ENCODE measurements at places on chromosomes 11 and 22.

- DNase-seq: no peak
Measured at GRCh38 chr11:113241636-113242054, 72.7 kb upstream of the TTC12 start.

- DNase-seq: no peak
Measured at GRCh38 chr11:90465553-90465952, 242.7 kb upstream of the CHORDC1 start.

DNA sequence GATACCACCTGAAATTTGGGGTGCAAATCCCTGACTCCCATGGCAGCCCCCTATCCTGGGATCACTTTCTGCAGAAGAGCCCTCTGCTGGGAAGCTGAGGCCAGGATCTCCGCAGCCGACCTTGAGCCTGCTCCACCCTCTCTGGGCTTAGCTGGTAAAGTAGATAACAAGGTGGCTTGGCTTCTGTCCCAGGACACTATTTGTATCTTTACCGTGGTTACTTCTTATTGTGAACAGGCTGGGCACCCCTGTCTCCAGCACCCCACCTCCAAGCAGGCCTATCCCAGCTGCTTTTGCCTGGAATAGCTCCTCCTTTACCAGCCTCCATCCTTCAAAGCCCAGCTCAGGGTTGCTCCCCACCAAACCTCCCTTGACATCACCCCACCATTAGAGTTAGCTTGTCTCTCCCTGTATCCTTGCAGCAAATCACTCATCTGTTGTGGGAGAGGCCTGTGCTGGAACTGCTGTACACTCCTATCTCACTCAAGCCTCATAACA lies 35.2 kb upstream of the P2RY2 start:
- DNase-seq: no peak

DNA sequence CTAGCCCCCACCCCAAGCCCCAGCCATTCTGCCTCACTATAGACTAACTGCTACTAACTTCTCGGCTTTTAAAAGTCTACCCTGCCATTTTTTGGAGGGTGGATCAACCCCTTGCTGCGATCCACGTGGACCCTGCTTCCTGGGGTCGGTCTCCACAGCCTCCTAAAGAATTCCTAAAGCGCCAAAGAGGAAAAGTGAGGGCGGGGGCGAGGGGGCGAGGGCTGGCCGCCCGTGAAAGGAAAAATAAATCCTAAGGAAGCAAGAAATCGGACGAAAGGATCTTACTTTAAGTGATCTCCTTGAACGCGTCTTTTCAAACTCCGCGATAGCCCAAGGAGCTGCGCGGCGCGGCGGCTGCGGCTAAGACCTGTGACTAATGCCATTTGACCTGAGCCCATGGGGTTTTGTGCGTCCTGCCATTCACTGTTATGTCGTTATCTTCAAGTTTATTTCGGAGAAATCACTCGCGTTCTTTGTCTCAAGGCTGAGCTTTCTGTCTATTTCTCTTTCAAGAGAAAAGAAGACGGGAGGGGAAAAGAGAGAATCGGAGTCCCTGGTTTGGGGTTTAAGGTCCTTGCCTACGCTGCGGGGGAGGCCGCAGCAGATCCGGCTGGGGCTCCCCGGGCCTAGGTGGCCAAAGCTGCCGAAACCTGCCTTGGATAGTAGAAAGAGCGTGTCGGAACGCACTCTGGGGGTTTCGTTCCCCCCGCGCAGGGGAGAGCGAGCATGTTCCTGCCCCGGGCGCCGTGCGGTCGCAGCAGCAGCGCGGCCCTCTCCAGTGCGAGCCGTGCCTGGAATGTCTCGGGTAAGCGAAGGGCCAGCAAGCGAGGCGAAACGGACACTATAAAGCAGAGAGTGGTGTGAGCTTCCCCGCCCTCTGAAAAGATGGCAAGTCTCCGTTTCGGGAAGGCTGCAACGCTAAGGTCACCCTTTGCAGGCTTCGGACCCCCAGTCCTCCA lies 2.8 kb upstream of the DBX1 start:
- no peak for DNase-seq

DNA sequence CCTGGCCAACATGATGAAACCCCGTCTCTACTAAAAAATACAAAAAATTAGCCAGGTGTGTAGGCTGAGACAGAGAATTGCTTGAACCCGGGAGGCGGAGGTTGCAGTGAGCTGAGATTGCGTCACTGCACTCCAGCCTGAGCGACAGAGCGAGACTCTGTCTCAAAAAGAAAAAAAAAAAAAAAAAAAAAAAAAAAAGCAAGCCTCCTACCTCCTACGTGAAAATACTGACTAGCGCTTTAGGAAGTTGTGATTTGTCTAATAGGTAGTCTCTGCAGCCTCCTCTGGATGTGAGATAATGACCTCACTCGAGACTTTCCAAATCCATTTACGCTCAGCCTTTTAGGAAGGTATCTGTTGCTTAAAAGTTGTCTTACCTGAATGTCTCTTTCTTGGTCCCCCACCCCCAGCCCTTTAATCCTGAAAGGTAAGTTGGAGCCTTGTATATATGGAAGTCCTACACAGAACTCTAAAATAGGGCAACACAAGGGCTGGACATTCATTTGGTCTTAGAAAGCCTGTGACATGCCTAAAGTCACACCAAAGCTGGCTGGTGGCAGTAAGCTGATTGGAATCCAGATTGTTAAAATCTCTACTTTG lies 5.5 kb downstream of the SEPTIN3 start:
- no peak for DNase-seq

DNA sequence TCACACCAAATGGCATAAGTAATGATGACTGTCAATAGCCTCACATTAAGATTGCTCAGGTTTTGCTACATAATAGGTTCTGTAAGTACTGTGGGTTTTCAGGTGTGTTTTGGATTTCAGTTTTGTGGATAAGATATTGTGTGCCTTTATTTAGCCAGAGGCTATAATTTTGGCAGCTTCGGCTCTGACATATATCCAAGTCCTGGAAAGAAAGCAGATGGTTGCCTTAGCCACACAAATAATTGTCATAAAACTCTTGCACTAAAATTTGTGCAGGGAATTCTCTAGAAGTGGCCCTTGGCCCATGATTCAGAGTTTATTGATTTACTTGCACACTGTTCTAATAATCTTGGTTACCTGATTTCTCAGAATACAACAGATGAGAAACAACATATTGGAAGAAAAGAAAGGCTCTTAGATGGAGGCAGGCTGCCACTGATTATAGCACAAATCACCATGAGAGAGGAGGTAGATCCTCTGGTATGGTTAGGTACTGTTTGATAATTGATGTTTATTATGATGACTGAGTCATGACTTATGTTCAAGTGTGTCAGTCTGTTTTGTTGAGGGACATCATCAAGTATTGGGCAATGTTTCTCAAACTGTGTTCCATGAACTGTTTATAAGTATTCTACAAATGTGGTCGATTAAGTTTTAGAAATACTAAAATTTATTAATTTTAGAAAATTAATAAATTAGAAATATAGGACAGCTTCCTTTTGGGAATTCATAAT lies 9.6 kb downstream of the REXO2 start:
- DNase-seq: no peak

GRCh38 chr22:39434721-39435120 lies 22.1 kb upstream of the MGAT3 start:
- DNase-seq: no peak

- no peak for DNase-seq
Measured at GRCh38 chr22:25201557-25202273, 2.1 kb downstream of the CRYBB3 start.

DNA sequence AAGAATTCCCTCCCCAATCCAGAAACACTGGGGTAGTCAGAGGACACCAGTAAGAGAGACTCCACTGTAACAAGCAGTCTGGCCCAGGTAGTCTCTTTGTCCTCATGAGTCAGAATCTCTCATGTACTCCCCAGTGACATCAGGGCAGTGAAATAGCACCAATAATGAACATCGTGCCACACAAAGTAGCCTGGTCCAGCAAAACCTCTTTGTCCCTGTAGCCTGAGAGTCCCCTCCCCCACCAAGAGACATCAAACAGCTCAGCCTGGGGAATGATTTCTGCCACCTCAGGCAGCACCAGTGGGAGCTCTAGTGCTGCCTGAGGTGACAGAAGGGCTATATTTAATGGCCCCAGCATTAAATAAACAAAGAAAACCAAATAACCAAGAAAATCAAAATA lies 88.1 kb downstream of the SBF2 start:
- DNase-seq: no peak

GRCh38 chr22:50276143-50276542 lies 6.0 kb upstream of the MAPK11 start:
- DNase-seq: peak; percentile 84

DNA sequence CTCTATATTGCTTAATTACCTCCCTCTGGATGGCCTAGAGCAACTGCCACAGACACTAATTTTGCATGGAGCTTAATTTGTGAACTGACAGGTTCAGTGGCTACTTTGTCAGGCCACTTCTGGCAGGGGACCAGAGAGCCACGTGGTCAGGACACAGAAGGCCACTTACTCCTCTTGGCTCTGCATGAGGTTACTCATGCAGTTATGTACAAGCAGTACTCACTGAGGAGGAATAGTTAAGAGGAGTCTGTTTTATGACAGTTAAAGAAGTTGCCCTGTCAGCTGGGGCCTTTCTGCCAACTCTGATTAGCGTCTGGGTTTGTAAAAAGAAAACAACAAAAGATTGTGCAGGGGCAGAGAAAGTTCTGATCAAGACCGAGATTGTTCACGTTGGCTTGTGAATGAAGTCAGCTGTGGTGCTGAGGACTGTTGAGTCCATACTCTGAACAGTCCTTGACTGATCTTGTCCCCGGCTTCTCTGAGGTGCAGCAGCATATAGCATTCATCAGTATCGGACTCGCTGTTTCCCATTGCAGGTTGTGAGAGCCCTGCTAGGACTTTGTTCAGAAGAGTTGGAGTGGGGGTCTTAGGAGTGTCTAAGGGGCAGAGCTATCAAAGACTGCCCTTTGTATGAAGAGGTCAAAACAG lies 41.4 kb downstream of the PPFIBP2 start:
- no peak for DNase-seq

- no peak for DNase-seq
Measured at GRCh38 chr11:2790568-2790921, 90.8 kb upstream of the KCNQ1OT1 start.

DNA sequence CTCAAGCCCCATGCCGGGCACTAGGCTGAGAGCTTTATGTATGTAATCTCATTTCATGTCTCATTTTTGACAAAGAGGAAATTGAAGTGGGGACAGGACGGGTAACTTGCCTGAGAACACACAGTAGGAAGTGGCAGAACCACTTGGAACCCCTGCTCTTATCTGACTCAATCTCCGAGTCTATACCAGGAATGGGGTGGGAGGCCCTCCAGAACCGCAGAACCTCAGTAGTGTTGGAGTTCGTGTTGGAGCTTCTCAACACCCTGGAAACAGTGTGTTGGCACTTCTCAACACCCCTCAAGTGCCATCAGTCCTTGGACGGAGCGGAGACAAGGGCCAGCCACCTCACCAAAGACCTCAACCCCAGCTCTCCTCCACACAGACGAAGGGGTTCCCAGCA lies 38.8 kb upstream of the POLA2 start:
- no peak for DNase-seq

DNA sequence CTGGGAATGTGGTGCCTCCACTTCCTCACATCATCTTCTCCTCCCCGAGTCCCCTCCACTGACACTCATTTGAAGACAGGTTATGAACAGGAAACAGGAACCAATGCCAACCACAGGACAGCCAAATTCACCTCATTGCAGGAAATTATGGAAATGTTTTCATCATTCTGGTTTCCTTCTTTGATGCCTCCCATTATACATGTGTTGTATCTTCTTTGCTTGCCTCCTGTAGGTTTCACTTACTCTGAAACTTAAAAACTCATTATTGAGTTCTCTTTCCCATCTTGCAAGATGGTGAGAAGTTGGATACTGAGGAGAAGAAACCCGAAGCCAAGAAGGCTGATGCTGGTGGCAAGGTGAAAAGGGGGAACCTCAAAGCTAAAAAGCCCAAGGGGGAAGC lies 108.5 kb downstream of the PHF21B start:
- DNase-seq: no peak

DNA sequence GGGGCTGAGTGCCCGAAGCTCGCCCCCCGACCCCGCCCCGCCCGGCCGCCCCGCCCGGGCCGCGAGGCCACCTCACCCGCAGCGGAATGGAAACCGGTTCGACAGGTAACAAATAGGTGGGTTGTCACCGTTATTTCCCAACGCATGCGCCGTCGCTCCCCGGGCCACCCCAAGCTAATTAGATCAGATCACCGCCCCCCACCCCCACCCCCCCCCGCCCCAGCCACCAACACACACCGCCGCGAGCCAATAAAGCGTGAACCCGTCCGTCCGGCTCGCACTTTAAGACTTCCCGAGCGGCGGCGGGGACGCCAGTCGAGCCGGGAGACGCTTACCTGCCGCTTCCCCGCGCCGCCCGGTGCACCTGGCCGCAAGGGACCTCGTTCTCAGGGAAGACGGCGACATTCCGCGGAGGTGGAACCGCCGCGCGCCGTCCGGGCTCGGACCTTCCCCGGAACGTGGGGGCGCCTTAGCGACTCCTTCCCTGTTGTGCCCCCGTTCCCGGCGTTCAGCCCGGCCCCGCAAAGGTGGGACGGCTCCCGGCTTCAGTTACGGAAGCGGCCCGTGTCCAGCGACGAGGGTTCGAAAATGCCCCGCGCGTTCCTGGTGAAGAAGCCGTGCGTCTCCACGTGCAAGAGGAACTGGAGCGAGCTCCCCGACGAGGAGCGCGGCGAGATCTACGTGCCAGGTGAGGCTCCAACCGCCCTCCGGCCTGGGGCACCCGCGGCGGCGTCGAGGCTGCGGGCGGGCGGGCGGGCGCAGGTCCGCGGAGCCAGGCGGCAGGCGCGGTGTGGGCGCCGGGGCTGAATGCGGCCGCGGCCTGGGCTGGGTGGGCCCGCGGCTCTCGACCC lies at the start of gene OVOL1:
TSS of gene OVOL1 (plus strand) at position 278 of the 851 bp plus-strand sequence. CDS start at position 589, 311 bp downstream.
- peak; percentile 71 for DNase-seq

DNA sequence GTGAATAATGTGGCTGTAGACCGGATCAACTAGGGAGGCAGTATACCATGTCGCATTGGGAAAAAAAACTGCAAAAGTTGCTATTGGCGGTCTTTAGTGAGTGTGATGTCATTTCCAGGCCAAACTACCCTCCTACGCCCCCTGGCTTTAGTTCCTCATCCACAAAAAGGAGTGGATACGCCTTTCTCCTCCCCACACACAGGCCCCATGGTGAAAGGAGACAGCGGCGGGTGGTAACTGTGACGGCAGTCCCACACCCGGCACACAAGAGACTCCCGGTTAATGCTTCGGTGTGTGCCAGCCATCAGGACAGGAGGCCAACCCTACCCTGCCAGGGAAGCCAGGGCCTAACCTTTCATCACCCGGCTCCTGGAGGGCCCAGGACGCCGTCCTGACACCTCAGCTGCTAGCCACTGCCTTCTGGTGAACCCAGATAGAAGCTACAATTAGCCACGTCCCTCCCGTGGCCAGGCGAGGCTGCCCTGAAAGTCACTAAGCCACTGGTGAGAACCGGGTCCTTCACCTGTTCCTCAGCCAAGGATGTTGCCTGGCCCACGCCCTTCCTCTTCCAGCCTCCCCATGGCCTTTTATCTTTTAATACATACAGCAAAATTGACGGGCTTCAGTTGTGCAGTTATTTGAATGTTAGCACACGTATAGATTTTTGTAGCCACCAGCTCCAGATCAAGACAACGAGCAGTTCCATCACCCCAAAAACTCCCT lies 10.8 kb downstream of the TP53I11 start:
- no peak for DNase-seq

- DNase-seq: no peak
Measured at GRCh38 chr11:115080923-115081680, 402.8 kb downstream of the NXPE2 start.

All from GM20000 (cell line).